ENCODE measurements at places on chromosomes 2 and 18.
A peak's percentile ranks its signal among the peaks of the same experiment; 100 is the strongest.

GRCh38 chr18:62445386-62445917, 77.4 kb upstream of the ZCCHC2 start:
- no peak for DNase-seq

DNA sequence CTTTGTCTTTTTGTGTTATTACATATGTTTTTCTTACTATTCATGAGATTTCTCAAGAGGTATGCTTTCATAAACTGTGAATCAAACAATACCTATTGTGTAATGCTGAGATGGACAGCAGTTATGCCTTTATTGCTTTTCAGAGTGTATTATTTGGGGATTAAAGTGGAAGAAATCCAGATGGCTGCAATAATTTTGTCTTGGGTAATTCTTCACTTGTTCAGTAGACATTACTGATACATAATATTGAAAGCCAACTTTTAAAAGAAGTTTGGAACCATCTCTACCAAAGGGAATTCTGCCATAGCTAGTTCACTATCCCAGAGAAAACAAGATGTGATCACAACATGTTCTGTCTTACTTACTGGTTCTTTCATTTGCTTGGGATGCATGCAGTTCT, 253.4 kb upstream of the ZSWIM2 start:
- DNase-seq = no peak

- no peak for DNase-seq
Observed at GRCh38 chr2:240427729-240428128, 7.7 kb upstream of the GPC1 start.

- DNase-seq = no peak
Observed at GRCh38 chr2:224284134-224284946, 117.6 kb downstream of the FAM124B start.

DNA sequence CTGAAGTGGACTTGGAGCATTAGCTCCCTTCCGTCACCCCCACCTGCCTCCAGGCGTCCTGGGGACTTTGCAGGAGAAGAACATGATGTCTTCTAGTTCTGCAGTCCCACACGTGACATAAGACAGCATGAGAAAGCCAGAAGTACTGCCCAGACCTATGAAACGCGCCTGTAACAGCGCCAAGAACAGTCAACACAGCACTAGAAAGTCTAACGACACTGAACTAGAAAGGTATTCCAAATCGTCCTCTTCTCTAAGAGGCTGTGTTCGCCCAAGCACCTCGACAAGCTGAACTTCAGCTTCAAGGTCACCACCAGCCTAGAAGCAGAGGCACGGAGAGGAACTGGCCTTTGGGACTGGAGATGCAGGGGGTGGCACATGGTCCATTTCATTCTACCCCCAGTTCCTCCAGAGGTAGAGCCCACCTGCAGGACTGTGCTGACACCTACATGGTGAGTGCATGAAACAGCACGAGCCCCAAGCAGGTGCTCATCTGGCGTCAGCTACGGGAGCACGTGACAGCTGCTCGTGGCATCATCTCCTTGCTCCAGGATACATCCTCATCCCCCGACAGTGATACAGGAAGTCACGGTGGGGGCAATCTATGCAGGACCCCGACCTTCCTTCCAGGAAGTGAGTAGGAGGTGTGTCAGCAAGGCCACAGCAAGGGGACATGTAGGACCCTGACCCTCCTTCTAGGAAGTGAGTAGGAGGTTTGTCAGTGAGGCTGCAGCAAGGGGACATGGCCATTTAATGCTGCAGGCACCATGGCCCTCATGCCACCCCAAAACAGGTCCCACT, 3.7 kb downstream of the HDAC4 start:
- DNase-seq = peak; percentile 56

- no peak for DNase-seq
Observed at GRCh38 chr2:53739032-53739431, 28.6 kb upstream of the CHAC2 start.

DNA sequence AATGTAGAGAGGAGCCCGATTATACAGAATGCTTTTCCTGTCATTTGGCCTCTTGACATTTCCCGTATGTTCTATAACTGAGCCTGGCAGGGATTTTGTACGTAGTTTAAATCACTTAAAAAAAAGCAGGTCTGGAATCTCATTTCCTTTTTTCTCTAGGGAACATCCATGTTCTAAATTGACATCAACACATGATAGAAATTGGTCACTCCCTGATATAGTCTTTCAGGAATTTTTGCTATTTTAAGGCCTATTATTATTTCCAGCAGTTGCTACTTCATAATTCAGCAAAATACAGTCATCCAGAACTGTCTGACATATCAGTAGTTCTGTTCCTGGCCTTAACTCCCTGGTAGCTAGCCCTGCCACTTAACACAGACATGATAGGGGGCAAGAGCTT, 565.7 kb upstream of the ZEB2 start:
- DNase-seq = no peak

DNA sequence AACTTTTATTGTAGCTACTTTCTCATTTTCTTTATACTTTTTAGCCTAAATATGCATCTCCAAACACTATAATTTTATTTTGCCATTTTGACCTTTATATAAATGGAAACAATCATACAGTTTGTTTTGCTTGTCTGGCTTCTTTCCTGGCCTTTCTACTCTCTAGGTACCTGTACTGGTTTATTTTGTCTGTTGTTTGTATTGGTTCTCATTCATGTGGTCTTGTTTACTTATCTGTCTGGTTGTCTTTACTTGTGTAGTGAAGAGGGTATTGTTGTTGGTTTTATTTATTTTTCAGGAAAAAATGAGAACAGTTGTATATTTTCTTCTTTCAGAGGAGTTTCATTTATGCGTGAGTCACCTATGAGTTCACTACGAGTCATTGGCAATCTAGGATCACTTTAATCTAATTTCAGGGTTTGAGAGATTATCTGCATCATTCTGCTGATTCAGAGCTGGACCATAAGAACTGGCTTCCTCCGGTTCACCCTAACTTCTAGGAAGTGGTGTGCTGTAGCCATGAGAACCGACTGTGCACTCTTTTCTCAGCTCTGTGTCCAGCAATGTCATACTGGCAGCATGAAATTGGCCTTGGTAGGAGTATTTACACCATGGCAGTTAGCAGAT, 33.1 kb upstream of the HDAC4 start:
- DNase-seq = no peak

GRCh38 chr2:133252780-133253355, 315.4 kb downstream of the NCKAP5 start:
- DNase-seq = no peak
